Spleen (tissue), 13 donors: ENCODE measurements at places on chromosomes 1 and 21. TPM values are rescaled to one million over a fixed set of nuclear protein-coding genes. Genes with fewer than 3 reads are reported as not detected.

- H3K4me1 ChIP-seq: no peaks in the 10 kb centered on the region
- H3K36me3 ChIP-seq: no peaks in the 10 kb centered on the region
- H3K27me3 ChIP-seq: no peaks in the 10 kb centered on the region
- H3K27ac ChIP-seq: no peak overlapping the region
- no peak for DNase-seq
Observed at GRCh38 chr1:111378791-111379190, 48.7 kb downstream of the OVGP1 start.

DNA sequence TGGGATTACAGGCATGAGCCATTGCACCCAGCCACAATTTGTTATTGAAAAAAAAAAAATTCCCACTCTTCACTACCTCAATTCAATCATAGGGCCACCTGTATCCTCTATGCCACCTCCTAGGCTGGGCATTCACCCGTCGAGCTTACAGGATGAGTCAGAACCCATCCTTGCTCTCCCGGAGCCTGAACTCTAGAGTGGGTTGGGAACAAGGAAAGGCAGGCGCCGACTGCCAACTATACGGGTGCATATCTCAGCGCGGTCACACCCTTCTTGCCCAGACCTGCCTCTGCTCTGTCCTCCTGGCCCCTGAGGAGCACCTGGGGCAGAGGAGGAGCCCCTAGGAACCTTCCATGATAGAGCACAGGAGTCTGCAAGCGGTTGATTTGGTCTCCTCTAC, 21.4 kb upstream of the LBR start:
- peaks cover 28% of the 10 kb centered on the region for H3K4me1 ChIP-seq
- H3K27me3 ChIP-seq: no peaks in the 10 kb centered on the region
- H3K36me3 ChIP-seq: no peaks in the 10 kb centered on the region
- no peak overlapping the region for H3K4me3 ChIP-seq
- no peak overlapping the region for H3K27ac ChIP-seq

DNA sequence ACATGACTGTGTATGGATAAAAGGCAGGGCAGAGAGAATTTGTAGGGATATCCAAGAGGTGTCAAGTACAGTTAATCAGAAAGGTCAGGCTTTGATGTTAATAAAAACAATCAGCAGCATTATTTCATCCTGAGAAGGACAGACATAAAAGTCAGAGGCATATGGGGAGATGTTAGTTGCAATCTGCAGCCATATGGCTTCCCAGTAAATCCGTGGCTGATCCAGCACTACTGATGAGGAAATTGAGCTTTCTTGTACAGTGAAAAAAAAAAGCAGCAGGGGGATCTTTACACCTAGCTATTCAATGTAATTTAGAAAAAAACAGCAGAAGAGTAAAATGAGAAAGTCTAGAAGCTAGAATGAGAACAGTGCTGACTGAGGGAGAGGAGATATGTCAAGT, 2.2 kb upstream of the SPRR1B start:
- no peak for DNase-seq
- H3K36me3 ChIP-seq: no peaks in the 10 kb centered on the region
- H3K4me3 ChIP-seq: no peak overlapping the region
- H3K27me3 ChIP-seq: no peaks in the 10 kb centered on the region
- H3K27ac ChIP-seq: no peak overlapping the region

GRCh38 chr21:17979763-17980162, 160.6 kb upstream of the C21orf91 start:
- H3K27ac ChIP-seq: no peak overlapping the region
- DNase-seq: no peak
- no peaks in the 10 kb centered on the region for H3K27me3 ChIP-seq
- no peak overlapping the region for H3K4me3 ChIP-seq
- H3K36me3 ChIP-seq: no peaks in the 10 kb centered on the region

- peaks cover 17% of the 10 kb centered on the region for H3K36me3 ChIP-seq
- H3K4me1 ChIP-seq: no peaks in the 10 kb centered on the region
- no peaks in the 10 kb centered on the region for H3K27me3 ChIP-seq
- no peak overlapping the region for H3K4me3 ChIP-seq
Observed at GRCh38 chr21:41861255-41861654, 17.9 kb downstream of the PRDM15 start.

- no peaks in the 10 kb centered on the region for H3K27me3 ChIP-seq
- peak; percentile 74 for DNase-seq
- H3K36me3 ChIP-seq: peaks cover 34% of the 10 kb centered on the region
- H3K4me1 ChIP-seq: peaks cover 54% of the 10 kb centered on the region
- H3K4me3 ChIP-seq: no peak overlapping the region
Observed at GRCh38 chr21:36263797-36264196, 56.2 kb upstream of the MORC3 start.

DNA sequence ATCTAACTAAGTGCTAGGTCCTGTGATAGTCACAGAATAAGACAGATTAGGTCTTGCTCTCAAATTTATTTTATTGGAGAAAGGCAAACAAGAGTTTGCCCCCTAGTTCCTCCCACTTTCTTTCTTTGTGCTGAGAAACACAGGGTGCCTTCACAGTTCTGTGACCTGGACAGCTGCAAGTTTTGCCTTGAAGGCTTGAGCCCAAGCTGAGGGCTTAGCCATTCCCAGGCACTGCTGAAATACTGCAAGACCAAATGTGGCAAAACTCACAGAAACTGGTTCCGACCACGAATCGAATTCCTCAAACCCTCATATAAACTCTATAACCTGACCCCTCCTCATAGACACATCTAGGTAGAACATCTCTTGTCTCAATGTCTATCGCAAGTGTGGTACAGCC, 227.9 kb downstream of the RERE start:
- no peak overlapping the region for H3K4me3 ChIP-seq
- no peaks in the 10 kb centered on the region for H3K27me3 ChIP-seq

- H3K4me1 ChIP-seq: no peaks in the 10 kb centered on the region
- no peaks in the 10 kb centered on the region for H3K27me3 ChIP-seq
- H3K36me3 ChIP-seq: no peaks in the 10 kb centered on the region
Observed at GRCh38 chr1:7690076-7690475, 81.0 kb upstream of the VAMP3 start.

DNA sequence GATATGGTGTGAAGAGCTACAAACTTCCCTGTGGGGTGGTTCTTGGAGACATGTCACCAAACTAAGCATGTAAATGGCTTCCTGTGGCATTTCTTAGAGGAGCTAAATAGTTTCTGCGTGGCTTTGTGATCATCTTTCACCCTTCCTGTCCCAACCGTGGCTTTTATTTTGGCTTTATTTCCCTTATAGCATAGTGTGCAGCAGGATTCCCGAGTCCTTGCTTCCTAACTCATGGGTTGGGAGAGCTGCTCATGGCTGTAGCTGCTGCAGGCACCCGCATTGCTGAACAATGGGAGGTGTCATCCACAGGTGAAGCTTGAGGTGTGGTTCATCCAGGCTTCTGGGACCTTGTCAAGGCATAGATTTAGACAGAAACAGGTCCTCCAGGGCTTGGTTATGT, 192.0 kb downstream of the SDCCAG8 start:
- no peak overlapping the region for H3K27ac ChIP-seq
- H3K36me3 ChIP-seq: no peaks in the 10 kb centered on the region
- H3K4me1 ChIP-seq: no peaks in the 10 kb centered on the region
- no peak overlapping the region for H3K4me3 ChIP-seq
- no peak for DNase-seq

DNA sequence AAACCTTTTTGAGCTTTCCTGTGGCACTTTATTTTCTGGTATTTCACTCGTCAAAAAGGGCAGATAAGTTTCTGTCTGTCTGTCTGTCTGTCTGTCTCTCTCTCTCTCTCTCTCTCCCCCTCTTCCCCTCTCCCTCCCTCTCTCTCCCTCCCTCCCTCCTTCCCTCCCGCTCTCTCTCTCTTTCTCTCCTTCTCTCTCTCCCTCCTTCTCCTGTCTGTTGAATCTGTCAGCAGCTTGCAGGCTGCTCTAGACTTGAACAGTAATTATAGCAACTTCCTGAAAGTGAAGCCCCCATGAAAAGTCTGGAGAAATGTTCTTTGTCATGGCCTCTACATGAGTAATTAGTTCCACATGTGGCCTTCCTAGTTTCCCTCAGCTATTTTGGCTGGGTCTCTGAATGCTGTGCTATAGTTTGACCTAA, 275.2 kb upstream of the C1orf105 start:
- H3K4me1 ChIP-seq: no peaks in the 10 kb centered on the region
- no peaks in the 10 kb centered on the region for H3K27me3 ChIP-seq
- no peak overlapping the region for H3K4me3 ChIP-seq

- no peaks in the 10 kb centered on the region for H3K36me3 ChIP-seq
- peaks cover 18% of the 10 kb centered on the region for H3K4me1 ChIP-seq
- peak overlapping the region; percentile 69 for H3K27ac ChIP-seq
- peak overlapping the region; percentile 63 for H3K4me3 ChIP-seq
Observed at GRCh38 chr1:148317288-148317985, 165.4 kb upstream of the NBPF11 start.

GRCh38 chr21:31092832-31093625, 54.8 kb upstream of the KRTAP19-8 start:
- no peak overlapping the region for H3K27ac ChIP-seq
- H3K36me3 ChIP-seq: no peaks in the 10 kb centered on the region
- no peaks in the 10 kb centered on the region for H3K4me1 ChIP-seq
- no peak for DNase-seq
- H3K4me3 ChIP-seq: no peak overlapping the region

GRCh38 chr1:50659107-50659662, 235.9 kb upstream of the DMRTA2 start:
- H3K27me3 ChIP-seq: no peaks in the 10 kb centered on the region
- H3K4me1 ChIP-seq: no peaks in the 10 kb centered on the region
- no peak for DNase-seq
- peaks cover 6% of the 10 kb centered on the region for H3K36me3 ChIP-seq

DNA sequence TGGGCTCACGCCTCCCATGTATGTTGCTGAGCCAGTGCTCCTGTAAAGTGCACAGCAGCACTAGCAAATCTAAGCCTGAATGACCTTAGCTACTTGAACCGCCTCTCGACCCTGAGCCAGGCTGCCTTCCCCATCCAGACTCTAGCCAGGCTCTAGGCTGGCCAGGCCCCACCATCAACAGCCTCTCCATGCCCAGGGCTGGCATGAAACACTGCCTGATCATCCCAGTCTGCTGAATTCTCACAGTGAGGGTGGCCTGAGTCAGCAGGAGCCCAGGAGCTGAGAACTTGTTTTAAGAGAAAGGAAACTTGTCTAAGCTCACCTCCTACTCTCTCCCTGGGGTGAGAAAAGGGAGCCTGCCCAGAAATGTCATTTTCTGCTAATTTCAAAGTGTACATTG, 733.3 kb downstream of the PTPRU start:
- no peak overlapping the region for H3K27ac ChIP-seq
- no peak overlapping the region for H3K4me3 ChIP-seq
- H3K36me3 ChIP-seq: no peaks in the 10 kb centered on the region
- no peaks in the 10 kb centered on the region for H3K4me1 ChIP-seq

DNA sequence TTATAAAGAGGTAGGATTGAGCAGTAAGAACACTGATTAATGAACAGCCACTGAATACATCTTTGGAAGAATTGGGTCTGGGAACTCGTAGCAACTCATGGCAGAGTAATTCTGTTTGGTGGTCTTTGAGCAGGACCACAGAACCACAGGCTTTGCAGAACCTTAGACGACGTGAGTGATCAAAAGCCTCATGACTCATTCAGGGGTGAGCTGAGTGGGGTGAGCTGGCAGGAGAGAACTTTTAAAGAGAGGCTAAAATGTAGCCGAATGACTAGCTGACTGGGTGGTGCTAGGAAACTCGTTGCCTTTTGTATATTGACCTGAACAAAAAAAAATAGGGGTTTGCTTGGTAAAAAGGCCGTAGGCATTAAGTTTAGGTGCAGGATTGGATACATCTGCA, 313.8 kb downstream of the TGFB2 start:
- H3K36me3 ChIP-seq: no peaks in the 10 kb centered on the region
- no peak overlapping the region for H3K4me3 ChIP-seq
- DNase-seq: no peak
- H3K4me1 ChIP-seq: no peaks in the 10 kb centered on the region

DNA sequence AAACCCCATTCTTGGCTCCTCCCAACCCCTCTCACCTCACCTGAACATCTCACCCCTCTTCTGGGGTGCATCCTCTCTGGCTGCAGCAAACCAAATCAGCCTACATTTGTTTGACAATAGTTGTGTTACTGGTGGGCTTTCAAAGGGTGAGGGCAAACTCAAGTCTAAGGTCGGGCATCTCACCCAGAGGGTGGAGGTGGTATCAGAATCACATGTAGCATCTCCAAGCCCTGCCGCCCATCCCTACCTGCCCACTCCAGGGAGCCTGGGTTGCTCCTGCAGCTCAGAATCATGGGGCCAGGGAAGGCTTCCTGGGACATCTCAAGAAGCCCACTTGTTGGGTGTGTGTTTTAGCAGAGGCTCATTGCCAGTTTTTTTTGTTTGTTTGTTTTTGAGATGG, 35.8 kb downstream of the PGBD5 start:
- no peak overlapping the region for H3K4me3 ChIP-seq
- H3K36me3 ChIP-seq: no peaks in the 10 kb centered on the region

DNA sequence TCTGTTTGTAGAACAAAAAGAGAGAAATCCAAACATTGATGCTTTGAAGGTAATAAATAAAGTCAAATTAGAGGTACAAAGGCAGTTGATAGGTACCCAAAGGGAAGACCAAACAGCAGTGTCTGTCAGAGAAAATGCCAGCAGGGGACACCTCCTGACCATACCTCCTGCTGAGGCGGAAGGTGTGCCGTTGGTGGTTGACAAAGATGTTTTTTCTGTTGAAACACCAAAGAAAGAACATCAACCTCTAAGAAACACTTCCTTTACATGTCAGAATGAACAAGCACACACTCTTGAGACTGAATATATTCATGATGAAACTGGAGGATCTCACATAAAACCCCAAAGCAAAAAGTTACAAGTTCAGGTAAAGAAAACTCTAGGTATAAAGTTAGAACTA, 128.3 kb downstream of the MACF1 start:
- no peak overlapping the region for H3K4me3 ChIP-seq
- H3K36me3 ChIP-seq: peaks cover 52% of the 10 kb centered on the region
- H3K27ac ChIP-seq: no peak overlapping the region

DNA sequence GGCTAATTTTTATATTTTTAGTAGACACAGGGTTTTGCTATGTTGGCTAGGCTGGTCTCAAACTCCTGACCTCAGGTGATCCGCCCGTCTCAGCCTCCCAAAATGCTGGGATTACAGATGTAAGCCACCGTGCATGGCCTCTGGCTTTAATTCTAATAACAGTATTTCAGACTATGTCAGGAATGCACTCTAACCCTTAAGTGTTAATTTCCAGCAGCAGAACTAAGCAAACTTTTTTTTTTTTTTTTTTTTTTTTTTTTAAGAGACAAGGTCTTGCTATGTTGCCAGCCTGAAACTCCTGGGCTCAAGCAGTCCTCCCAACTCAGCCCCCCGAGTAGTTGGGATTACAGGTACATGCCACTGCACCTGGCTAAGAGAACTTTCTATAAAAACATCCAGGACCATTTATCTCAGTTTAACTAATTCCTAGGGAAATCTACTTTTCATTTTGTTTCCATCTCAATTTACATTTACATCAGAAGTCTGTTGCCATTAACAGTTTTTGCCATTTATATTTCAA, 6.5 kb downstream of the DCAF8 start:
- no peaks in the 10 kb centered on the region for H3K27me3 ChIP-seq
- no peak overlapping the region for H3K27ac ChIP-seq

GRCh38 chr1:18682375-18682774, 51.7 kb downstream of the PAX7 start:
- H3K36me3 ChIP-seq: no peaks in the 10 kb centered on the region
- H3K27ac ChIP-seq: no peak overlapping the region
- peaks cover 6% of the 10 kb centered on the region for H3K27me3 ChIP-seq

Gene PSRC1
- polyA plus RNA-seq: 3.9 TPM

Gene SPRR2G
- polyA plus RNA-seq: not detected

Gene TUT4
- polyA plus RNA-seq: 45.6 TPM

Gene KRTAP21-2
- not detected for polyA plus RNA-seq

Gene CELA3B
- polyA plus RNA-seq: 0.38 TPM

Gene SH2D1B
- 0.98 TPM for polyA plus RNA-seq

Gene CDK18
- polyA plus RNA-seq: 15.3 TPM

Gene LRRC53
- not detected for polyA plus RNA-seq

Gene NTNG1
- 0.48 TPM for polyA plus RNA-seq

Gene RBM11
- 0.93 TPM for polyA plus RNA-seq

Gene HES3
- polyA plus RNA-seq: not detected

Gene HEYL
- polyA plus RNA-seq: 1.2 TPM
